Anterior cingulate cortex (tissue), 58 donors: ENCODE measurements at places on chromosomes 2 and 18.

DNA sequence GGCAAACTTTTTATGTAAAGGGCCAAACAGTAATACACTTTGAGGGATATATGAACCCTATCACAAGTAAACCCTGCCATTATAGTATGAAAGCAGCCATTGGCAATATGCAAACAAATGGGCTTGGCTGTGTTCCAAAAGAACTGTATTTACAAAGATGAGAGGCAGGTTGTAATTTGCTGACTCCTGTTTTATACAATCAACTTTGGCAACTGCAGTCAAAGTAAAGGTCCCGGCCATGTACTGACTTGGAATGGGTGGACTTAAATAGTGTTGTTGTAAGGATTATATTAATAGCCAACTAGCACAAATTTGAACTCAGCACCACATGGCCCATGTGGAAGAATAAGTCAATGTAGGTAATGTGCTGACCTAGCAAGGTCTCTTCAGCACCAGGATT, 223.4 kb downstream of the WDPCP start:
- no peak for DNase-seq

DNA sequence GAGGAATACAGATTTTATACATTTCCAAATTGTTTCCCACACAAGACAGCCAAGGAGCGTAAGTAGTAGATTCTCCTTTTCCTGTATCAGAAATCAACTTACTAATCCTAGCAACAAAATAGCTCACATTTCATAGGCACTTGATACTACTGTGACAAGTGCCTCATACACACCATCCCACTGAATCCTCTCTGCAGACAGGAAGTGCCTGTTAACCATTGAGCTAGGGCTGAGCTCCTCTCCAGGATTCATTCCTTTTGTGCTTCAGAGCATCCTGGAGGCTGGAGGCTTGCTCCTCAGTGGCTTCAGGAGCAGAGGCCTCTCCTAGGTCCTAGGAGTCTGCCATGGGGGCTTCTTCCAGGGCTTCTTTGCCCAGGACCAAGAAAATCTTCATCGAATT, 20.8 kb upstream of the ZNF396 start:
- DNase-seq, result no peak

GRCh38 chr2:211331736-211332135, 775.3 kb downstream of the CPS1 start:
- DNase-seq, result no peak

DNA sequence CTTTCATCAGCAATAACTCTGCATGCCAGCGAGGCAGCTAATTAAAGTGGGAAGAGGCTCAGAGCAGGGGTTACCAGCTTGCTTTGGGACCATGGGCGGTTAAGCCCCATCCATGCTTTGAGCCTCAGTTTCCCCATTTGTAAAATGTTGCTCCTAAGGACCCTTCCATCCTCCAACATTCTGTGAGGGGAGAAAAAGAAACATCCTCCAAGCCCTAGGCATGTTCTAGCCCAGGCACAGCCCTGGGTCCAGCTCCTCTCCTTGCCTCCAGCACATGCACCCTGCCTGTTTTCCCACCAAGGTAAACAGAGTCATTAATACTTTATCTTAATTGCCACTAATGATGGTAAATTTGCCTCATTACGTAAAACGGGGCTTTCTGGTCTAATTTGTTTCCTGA, 113.3 kb upstream of the MYCN start:
- DNase-seq, result no peak

GRCh38 chr18:24397131-24397693, 412 bp downstream of the OSBPL1A start:
- peak; percentile 63 for DNase-seq

GRCh38 chr2:177783835-177784744, 288.5 kb downstream of the PDE11A start:
- no peak for DNase-seq

DNA sequence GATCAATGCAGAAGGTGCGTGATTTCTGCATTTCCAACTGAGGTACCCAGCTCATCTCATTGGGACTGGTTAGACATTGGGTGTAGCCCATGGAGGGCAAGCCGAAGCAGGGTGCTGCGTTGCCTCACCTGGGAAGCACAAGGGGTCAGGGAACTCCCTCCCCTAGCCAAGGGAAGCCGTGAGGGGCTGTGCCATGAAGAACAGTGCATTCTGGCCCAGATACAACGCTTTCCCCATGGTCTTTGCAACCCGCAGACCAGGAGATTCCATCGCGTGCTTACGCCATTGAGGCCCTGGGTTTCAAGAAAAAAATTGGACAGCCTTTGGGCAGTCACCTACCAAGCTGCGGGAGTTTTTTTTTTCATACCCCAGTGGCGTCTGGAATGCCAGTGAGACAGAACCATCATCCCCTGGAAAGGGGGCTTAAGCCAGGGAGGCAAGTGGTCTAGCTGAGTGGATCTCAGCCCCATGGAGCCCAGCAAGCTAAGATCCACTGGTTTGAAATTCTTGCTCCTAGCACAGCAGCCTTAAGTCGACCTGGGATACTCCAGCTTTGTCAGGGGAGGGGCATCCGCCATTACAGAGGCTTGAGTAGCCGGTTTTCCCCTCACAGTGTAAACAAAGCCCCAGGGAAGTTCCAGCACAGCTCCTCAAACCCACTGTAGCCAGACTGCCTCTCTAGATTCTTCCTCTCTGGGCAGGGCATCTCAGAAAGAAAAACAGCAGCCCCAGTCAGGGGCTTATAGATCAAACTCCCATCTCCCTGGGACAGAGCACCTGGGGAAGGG, 21.7 kb downstream of the TFPI start:
- no peak for DNase-seq

GRCh38 chr18:63956755-63957154, 7.7 kb downstream of the HMSD start:
- DNase-seq, result no peak
